A549 treated with RU486 at 1 μM for 4 hours (cell line): ENCODE measurements at places on chromosomes 13 and 19. TPM values are rescaled to one million over a fixed set of nuclear protein-coding genes. Genes with fewer than 3 reads are reported as not detected.

CNMD gene
- total RNA-seq: not detected in 5 replicates

IL4I1 gene
- 0.59 to 1.8 TPM (median 0.79 TPM) in 5 replicates for total RNA-seq

GRIN2D gene
- total RNA-seq: 7.3 to 11.8 TPM (median 10.0 TPM) in 5 replicates

ZNF440 gene
- total RNA-seq: 0.03 to 0.09 TPM (median 0.06 TPM) in 3 of 5 replicates, not detected in the others

CAPS gene
- 0.59 to 1.3 TPM (median 0.92 TPM) in 5 replicates for total RNA-seq

ZNF285 gene
- total RNA-seq: 1.6 to 2.8 TPM (median 2.4 TPM) in 5 replicates

EVI5L gene
- 0.97 to 1.7 TPM (median 1.5 TPM) in 5 replicates for total RNA-seq

ZNF844 gene
- total RNA-seq: not detected in 5 replicates

RPL36 gene
- 735 to 913 TPM (median 777 TPM) in 5 replicates for total RNA-seq

MYADM gene
- total RNA-seq: 219 to 342 TPM (median 291 TPM) in 5 replicates

ZNF584 gene
- 17.9 to 21.0 TPM (median 19.6 TPM) in 5 replicates for total RNA-seq

ZNF154 gene
- not detected in 5 replicates for total RNA-seq

PEX11G gene
- 0.93 to 2.1 TPM (median 1.8 TPM) in 5 replicates for total RNA-seq

TM9SF2 gene
- 30.6 to 64.0 TPM (median 60.9 TPM) in 5 replicates for total RNA-seq

ZNF534 gene
- not detected in 5 replicates for total RNA-seq

ZIK1 gene
- 0.06 TPM in 1 of 5 replicates, not detected in the others for total RNA-seq

CRX gene
- not detected in 5 replicates for total RNA-seq

ZNF880 gene
- total RNA-seq: 0.74 to 1.3 TPM (median 1.1 TPM) in 5 replicates

CGB2 gene
- 0.54 to 0.67 TPM in 2 of 5 replicates, not detected in the others for total RNA-seq

CASP14 gene
- not detected in 5 replicates for total RNA-seq

POSTN gene
- total RNA-seq: 0.07 to 0.19 TPM (median 0.10 TPM) in 4 of 5 replicates, not detected in the other

PRRG2 gene
- total RNA-seq: 0.66 to 1.5 TPM (median 1.0 TPM) in 5 replicates

APOC4 gene
- not detected in 5 replicates for total RNA-seq

ZNF135 gene
- total RNA-seq: not detected in 5 replicates

HIF3A gene
- not detected in 5 replicates for total RNA-seq

ZNF536 gene
- total RNA-seq: 0.03 TPM in 1 of 5 replicates, not detected in the others

BABAM1 gene
- total RNA-seq: 59.3 to 66.2 TPM (median 64.7 TPM) in 5 replicates

KIR2DL3 gene
- not detected in 5 replicates for total RNA-seq

PGLYRP1 gene
- not detected in 5 replicates for total RNA-seq

ZNF835 gene
- total RNA-seq: not detected in 5 replicates

ETV2 gene
- total RNA-seq: 1.4 to 2.8 TPM (median 2.2 TPM) in 5 replicates

GDF15 gene
- 30.3 to 66.7 TPM (median 56.0 TPM) in 5 replicates for total RNA-seq

OR7C1 gene
- total RNA-seq: not detected in 5 replicates

METTL21C gene
- not detected in 5 replicates for total RNA-seq

FLT3 gene
- not detected in 5 replicates for total RNA-seq

KCNN4 gene
- total RNA-seq: 42.9 to 63.2 TPM (median 58.7 TPM) in 5 replicates

CPB2 gene
- not detected in 5 replicates for total RNA-seq

PDX1 gene
- total RNA-seq: 0.06 to 0.13 TPM (median 0.12 TPM) in 4 of 5 replicates, not detected in the other

ATP12A gene
- total RNA-seq: 0.06 TPM in 1 of 5 replicates, not detected in the others

PLPPR3 gene
- 2.8 to 5.5 TPM (median 4.3 TPM) in 5 replicates for total RNA-seq

ZNF229 gene
- total RNA-seq: 2.4 to 3.7 TPM (median 3.0 TPM) in 5 replicates

CEACAM4 gene
- total RNA-seq: not detected in 5 replicates
